Stimulated activated CD8-positive, alpha-beta memory T cell treated with anti-CD3 and anti-CD28 coated beads, Interleukin-4, amount 100 ng/mL, for 4 hours (primary cell): ENCODE measurements at places on chromosomes 7 and 10.

DNA sequence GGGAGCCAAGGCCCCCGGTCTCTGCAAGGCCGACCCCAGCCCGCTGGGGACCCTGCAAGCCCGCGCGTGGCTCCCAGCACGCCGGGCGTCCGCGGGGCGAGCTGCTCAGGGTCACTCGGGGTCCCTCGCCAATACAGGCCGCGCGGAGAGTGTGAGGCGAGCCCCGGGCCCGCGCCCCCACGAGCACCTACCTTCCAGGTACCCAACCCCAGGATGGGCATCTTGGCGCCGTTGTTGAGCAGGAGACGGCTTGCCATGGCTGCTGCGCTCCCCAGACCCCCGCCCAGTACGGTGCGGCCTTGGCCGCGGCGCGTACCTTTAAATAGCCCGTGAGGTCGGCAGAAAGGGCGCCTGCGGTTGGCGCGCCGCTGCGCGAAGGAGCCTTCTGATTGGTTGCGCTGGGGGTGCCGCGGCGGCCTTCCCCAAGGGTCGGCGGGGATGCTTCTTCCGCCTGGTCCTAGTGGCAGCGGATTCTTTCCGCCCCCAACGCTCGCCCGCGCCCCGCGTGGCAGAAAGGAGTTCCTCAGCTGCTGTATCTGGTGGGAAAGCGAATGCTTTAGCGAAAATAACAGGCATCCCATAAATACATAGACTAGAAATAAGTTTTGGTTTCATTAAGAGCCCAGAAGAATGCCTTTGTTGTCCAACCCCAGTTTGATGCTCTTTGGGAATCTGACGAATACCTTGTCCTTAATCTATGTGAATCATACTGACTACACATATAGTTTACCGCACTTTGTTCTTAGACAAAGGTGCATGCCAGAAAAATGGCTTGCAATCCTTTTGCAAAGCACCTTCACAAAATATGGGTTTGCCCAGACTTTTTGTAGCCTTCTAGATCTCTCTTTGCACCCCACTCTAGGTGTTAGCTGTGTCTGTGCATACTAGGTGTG, at the start of gene AKR1B1:
AKR1B1 (minus strand) TSS at position 295 of the 893 bp plus-strand sequence; CDS start at position 257, 38 bp downstream.
- DNase-seq = peak; percentile 77

- no peak for DNase-seq
Measured at GRCh38 chr10:131150126-131150525, 161.4 kb downstream of the TCERG1L start.

- no peak for DNase-seq
Measured at GRCh38 chr10:792792-793100, 103.3 kb upstream of the DIP2C start.

GRCh38 chr10:71343392-71343773, 24.3 kb downstream of the SLC29A3 start:
- no peak for DNase-seq

- no peak for DNase-seq
Measured at GRCh38 chr7:90532231-90532929, 62.9 kb downstream of the PTTG1IP2 start.

GRCh38 chr10:61923210-61923949, 21.9 kb downstream of the ARID5B start:
- no peak for DNase-seq

GRCh38 chr10:123565691-123566660, 100.2 kb upstream of the GPR26 start:
- no peak for DNase-seq

- no peak for DNase-seq
Measured at GRCh38 chr7:36207451-36208291, 54.6 kb downstream of the EEPD1 start.

DNA sequence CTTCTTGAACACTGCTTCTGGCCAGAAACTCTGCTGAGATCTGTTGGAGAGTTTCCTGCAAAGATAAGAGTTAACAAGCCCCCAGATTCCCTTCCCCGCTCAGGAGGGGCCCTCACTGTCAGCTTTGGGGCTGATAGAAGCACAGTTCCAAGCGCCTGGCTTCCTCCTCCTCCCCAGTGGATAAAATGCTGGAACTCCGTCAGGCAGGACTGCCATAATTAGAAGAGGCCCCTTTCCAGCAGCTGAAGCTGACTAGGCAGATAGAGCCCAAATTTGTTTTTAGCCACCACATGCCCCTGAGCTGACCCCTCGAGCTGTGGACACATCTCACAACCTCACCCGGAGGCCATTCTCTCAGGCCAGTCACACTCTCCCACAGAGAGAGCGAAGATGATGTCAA, 89.4 kb downstream of the TBXAS1 start:
- DNase-seq = no peak

GRCh38 chr10:10205906-10206305, 811.8 kb upstream of the CELF2 start:
- no peak for DNase-seq

- no peak for DNase-seq
Measured at GRCh38 chr7:97697396-97697795, 34.5 kb upstream of the TAC1 start.

GRCh38 chr10:6997509-6997908, 413.3 kb downstream of the SFMBT2 start:
- no peak for DNase-seq

GRCh38 chr10:33353853-33354252, 19.4 kb upstream of the NRP1 start:
- no peak for DNase-seq

DNA sequence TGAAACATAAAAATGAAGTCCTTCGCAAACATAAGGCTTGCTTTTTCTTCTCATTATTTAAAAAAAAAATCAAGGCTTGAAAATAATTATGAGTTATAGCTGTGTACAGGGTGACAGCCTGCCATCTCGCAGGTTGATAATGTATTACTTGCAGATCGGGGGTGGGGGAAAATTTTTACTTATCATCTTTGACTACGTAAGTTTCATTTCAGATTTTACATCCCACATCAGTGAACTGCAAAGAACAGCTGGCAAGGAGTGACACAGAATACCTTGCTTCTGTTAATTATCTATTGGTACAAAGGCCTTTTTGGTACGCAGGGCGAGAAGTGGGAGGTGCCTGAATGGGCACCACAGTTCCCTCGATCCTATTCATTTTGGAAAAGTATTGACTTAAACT, 59.0 kb downstream of the INSYN2A start:
- DNase-seq = no peak
